Activated effector memory CD4-positive, alpha-beta T cell treated with anti-CD3 and anti-CD28 coated beads, Interleukin-2, amount 50 U/mL, for 16 hours (primary cell): ENCODE measurements at places on chromosomes 3 and 15.

DNA sequence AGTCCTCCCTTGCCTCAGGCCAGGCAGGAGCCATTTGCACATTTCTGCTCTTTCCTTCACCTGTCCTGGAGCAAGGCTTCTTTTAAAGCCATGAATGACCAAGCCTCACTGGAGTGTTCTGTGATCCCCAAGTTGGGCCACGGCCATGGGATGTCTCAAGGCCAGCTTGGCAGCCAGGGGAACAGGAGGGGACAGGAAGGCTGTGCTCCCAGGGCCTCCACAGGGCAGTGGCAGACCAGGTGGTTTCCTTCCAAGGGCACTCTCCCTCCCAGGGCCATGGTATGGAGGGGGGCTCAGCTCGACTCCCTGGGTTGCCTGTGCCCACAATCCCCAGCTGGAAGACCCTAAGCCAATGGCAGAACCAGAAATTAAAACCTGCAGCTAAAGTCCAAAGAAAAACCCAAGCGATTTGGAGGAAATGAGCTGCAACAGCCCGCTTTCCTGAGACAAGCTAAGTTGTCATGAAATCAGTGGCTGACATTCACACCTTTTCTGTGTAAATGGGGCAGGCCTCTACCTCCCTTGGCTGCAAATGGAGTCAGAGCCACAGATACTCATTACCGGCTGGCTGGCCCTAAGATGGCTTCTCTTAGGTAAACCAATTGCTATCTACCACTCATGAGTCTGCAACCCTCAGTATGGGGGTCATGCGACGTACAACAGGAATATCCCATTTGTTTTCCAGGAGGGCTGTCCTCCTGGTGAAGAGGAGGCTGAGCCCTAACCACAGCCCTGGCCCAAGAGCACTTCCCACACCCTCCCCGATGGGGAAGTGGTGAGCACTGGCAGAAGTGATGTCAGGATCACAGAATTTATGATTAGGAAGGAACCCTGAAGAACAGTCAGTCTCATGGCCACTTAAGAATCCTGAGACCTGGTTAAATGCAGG is 83.3 kb downstream of the SNRK start:
- DNase-seq = peak; percentile 56

- no peak for DNase-seq
Observed at GRCh38 chr3:37765591-37766488, 95.8 kb upstream of the CTDSPL start.

- DNase-seq = no peak
Observed at GRCh38 chr15:97081666-97082226, 751.2 kb downstream of the NR2F2 start.

DNA sequence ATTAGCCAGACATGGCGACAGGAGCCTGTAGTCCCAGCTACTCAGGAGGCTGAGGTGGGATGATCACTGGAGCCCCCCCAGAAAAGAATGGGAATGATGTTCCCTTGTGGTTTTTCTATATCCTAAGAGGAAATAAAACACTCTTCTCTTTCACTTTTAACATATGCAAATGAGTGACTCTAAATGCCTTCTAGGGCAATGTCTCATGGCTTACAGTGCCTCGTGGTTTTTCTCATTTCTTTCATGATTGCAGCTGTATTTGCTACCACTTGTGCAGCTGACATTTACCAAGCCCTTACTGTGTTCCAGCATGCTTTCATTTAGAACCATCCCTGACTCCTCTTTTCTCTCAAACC is 26.4 kb downstream of the STOML1 start:
- DNase-seq = peak; percentile 47

- DNase-seq = no peak
Observed at GRCh38 chr3:86420990-86421739, 569.8 kb downstream of the VGLL3 start.

DNA sequence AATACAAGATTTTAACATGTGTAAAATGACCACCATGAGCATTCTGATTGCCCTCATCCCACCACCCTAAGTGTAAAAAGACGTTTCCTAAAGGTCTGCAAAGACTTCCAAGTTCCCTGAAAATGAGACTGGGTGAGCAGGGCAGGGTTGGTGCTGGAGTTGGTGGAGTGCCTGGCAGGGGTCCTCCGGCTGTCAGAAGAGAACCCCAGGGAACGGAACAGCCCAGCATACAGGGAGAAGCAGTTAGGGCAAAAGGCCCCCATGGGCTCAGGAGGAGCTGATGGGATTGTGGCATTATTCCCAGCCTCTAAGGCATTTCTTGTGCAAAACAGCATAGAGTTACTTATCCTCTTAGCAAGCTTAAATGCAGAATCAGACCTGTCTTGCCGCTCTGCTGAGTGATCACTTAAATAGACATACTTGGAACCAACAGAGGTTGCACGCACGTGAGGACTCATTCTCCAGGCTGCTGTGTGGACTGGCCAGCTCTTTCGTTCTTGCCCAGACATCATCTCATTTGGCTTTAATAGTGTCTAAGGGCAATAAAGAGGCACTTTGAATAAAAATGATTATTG is 36.0 kb downstream of the XYLB start:
- DNase-seq = no peak

DNA sequence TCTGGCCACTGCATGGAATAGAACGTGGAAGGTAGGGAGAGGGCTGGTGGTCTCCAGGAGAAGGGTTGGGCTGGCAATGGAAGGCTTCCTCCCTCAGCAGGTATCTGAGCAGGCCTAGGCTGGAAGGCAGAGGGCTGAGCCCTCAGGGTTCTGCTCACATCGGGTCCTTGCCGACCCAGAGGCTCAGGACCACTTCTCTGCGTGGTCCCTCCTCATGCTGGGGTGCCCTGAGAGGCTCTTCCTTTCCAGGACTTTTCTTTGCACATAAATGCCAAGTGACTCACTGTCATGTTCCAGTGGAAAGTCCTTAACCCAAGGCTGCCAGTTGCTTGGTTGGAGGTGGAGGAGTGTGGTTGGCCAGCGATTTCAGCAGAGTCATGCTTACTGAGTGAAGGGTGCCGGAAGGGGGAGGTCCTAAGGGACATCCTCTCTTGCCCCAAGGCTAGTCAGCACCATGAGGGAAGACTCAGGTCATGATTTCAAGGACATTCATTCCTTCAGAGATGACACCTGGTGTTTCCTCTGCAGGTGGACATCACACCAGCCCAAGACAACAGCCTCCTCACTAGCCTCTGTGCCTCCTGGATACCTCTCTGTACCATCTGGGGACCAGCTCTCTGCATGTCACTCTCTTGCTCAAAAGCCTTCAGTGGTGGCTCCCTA is 8.2 kb downstream of the SLC6A6 start:
- DNase-seq = peak; percentile 73

DNA sequence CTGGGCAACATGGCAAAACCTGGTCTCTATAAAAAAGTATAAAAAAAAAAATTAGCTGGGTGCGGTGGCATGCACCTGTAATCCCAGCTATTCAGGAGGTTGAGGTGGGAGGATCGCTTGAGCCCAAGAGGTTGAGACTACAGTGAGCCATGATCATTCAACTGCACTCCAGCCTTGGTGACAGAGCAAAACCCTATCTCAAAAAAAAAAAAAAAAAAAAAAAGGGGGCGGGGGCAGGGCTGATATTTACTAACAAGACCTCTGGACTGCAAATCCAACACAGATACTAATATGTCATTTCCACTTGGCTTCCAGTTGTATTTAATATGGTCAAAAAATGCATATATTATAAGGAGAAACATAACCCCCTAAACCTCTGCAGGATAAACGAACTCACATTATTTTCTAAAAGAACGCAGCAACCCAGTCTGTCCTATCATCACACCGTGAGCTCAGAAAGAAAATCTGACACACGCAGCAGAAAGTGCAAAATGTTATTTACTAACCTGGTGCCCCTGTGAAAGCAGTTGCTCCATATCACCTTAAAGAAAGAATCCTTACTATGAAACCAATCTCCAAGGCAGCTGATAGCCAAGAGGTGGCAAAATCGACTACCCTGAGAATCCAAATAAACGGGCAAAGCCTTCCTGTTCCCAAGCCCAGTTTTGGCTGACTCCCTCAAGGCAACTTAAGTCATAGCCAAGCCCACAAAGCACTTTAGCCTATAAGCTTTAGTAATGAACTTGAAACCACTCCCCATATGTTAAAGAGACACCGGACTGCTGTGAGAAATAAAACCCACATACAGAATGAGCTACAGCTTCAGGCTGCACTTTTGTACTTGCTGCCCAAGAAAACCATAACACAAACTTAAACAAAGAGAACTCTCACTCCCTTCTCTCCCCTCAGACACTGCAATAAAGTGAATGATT is 39.3 kb downstream of the PLD1 start:
- DNase-seq = no peak

DNA sequence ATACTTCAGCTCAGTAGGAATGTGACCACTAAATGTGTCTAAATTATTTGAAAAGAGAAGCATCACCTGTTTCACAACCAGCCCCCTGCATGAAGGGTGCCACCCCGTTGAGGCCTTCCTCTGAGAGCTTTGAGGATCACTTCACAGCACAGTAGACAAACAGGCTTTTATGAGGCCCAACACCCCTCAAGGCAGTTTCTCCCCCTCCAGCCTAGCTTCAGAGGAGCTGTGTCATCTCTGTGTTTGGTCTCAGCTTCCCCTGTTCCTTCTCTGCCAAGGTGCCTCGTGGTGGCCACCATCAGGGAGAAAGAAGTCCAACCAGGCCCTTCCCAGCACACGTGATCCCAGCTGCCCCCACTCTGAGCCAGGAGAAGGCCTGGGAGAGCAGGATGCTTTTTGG is 21.6 kb upstream of the DUSP7 start:
- no peak for DNase-seq

DNA sequence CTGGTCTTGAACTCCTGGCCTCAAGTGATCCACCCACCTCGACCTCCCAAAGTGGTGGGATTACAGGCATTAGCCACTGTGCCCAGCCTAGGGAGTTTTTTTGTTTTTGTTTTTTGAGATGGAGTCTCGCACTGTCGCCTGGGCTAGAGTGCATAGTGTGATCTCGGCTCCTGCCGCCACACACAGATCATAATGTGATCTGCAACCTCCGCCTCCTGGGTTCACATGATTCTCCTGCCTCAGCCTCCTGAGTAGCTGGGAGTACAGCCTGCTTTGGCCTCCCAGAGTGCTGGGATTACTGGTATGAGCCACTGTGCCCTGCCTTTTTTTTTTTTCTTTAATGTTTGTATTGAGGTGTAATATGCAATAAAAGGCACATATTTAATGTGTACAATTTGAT is 78.2 kb downstream of the SMAD3 start:
- no peak for DNase-seq

- DNase-seq = no peak
Observed at GRCh38 chr3:12513694-12514446, 29.6 kb downstream of the TSEN2 start.

- no peak for DNase-seq
Observed at GRCh38 chr3:143972155-143972504, 507 bp downstream of the DIPK2A start.

DNA sequence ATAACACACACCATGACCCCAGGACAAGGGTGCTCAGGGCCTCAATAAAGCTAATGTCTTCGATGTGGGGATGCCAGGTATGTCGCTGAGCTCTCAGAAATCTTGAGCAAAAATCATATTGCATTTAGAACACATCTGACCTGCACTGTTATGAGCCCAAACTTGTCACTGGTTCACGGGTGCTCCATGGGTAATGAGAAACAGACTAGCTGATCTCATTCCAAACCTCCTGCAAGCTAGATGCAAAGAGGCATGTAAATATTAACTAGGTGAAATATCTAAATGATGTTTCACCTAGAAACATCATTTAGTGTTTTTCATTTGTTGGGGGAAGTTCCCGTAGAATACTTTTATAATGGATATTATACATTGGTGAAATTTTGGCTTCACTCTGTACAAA is 549.4 kb downstream of the OCA2 start:
- no peak for DNase-seq

GRCh38 chr3:27723815-27724458 is 1.8 kb upstream of the EOMES start:
- no peak for DNase-seq

DNA sequence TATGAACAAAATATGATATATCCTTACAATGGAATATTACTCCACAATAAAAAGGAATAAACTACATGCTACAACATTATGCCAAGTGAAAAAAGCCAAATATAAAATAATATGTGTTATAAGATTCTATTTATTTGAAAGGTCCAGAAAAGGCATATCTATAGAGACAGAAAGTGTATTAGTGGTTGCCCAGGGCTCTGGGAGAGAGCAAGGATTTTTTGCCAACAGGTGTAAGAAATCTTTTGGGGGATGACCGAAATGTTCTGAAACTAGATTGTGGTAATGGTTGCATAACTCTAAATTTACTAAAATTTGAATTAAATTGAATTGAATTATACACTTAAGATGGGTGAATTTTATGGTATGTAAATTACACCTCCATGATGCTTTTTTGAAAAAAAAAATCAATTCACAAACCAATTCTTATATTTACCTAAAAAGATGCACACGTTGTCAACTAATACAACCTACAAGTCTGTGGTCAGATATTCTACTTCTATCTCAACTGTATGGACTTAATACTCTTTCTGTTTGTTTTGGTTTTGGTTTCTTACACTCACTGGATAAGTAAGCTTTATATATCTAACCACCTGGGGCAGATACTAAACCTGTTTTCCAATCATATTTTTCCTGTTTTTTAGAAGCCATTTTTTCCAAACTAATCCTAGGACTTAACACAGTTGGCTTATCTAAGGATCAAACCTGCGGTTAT is 75.8 kb downstream of the FBN1 start:
- DNase-seq = no peak

- DNase-seq = no peak
Observed at GRCh38 chr15:47725906-47726305, 8.6 kb downstream of the SEMA6D start.

- DNase-seq = no peak
Observed at GRCh38 chr15:71610728-71611552, 199.4 kb upstream of the NR2E3 start.

- DNase-seq = no peak
Observed at GRCh38 chr3:159978353-159978752, 10.3 kb upstream of the IL12A start.

GRCh38 chr3:24420224-24420623 is 74.4 kb downstream of the THRB start:
- no peak for DNase-seq

- DNase-seq = no peak
Observed at GRCh38 chr3:16960125-16960524, 75.4 kb downstream of the PLCL2 start.

DNA sequence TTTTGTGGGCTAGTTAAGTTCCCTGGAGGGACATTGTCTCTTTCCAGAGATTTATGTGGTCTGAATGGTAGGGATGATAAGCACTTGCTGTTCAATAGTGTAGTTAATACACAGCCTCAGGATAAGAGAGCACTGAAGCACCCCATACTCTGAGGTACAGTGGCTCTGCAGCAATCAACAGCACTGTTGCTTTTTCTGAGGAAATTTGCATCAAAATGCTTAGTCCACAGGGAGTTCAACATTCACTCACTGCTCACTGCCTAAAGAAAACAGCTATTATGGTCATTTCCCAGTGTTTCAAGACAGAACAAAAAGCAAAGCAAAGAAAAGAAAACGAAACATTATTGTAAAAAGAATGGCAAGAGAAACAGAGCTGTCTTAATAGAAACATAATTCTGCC is 441.9 kb downstream of the PLOD2 start:
- DNase-seq = no peak

DNA sequence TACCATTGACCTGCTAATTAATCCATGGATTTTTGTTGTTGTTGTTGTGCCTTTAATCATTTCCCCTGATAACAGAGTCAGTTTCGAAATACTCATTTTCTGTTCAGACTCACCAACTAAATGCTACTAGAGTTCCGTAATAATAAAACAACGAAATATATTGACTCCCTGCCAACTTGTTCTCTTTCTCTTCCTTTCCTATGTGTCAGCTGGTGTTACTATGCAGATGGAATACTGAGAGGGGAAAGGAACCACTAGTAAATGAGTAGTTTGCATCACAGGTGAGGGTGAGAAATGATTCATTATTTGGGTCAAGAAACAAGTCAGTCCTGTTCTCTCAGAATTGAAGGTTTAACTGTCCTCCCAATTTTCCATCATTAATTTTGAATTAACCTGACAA is 1027.3 kb downstream of the TUSC7 start:
- no peak for DNase-seq
